ENCODE measurements at places on chromosomes 13 and 19. TPM values are rescaled to one million over a fixed set of nuclear protein-coding genes. Genes with fewer than 3 reads are reported as not detected.

GRCh38 chr13:99758460-99759162, 213.0 kb downstream of the ZIC5 start:
- no peak for DNase-seq

GRCh38 chr19:45825917-45826893, 11.1 kb upstream of the RSPH6A start:
- no peak for DNase-seq

The C1QTNF9B gene
- total RNA-seq: not detected

- DNase-seq: no peak
Observed at GRCh38 chr13:112733112-112733511, 43.3 kb downstream of the ATP11A start.

DNA sequence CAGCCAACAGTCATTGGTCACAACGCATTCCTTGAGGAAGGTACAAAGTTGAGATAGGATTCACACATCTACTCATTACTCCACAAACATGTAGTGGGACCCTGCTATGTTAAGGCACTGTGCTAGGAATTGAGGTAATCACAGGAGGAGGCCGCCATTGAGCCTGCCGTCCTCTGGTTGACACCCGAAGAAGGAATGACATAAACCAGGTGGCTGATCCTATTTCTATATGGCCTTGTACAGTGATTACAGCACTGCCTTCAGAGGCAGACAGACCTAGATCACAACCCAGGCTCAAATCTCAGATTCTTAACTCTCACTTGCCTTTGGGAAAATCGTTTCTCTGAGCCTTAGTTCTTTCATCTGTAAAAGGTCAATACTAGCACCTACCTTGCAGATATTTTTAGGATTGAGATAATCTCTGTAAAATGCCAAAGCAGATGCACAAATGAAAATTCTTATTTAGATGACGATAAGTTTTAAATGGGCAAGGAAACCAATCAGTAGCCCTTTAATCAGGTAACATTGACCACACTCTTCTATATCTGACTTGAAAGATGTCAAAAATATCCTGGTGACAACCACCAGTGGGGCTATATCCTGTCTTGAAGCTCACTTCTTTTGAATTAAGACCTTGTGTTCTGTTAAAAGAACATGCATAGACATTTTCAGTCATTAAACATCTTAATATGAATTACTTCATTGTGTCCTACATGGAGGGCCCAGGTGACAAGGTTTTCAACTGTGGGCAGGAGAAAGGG, 251.6 kb downstream of the KCTD12 start:
- no peak for DNase-seq

- no peak for DNase-seq
Observed at GRCh38 chr13:107067381-107067780, 499.4 kb upstream of the ARGLU1 start.

- peak; percentile 27 for DNase-seq
Observed at GRCh38 chr13:24995225-24995804, 100.6 kb upstream of the PABPC3 start.

GRCh38 chr19:38663156-38663651, 15.8 kb downstream of the ACTN4 start:
- peak; percentile 55 for DNase-seq

DNA sequence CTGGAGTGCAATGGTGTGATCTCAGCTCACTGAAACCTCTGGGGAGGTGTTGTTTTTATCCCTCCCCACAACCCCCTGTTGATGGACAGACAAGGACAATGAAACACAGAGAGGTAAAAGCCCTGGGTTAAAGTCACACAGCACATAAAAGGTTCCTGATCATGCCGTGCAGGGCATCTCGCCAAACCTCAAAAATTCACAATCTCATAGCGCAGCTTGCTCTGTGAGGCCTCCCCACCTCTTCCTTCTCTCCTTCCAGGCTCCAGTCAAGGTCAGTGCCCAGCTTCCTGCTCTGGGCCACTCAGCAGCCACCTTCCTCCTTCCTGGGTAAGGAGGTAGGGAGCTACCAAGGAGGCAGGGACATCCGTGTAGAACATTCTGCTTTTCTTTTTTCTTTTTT, 2.3 kb downstream of the FUT2 start:
- DNase-seq: no peak

The KLK2 gene
- not detected for total RNA-seq

DNA sequence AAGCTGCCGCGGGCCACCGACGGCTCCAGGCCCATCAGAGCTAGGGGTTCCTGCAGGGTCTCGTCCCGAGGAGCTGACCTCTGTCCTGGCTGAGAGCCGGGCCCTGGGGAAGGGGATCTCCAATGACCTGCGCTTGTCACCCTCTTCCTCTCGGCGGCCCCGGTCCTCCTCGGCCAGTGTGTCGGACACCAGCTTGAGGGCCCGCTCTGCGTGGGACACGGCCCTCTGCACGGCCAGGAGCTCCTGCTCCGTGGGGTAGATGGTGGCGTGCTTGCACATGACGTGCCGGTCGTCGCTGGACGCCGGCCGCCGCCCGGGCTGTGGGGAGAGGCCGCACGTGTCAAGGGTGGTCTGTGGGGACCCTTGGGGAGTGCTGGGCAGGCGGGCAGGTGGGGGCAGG, 32.7 kb upstream of the MATK start:
- DNase-seq: no peak

DNA sequence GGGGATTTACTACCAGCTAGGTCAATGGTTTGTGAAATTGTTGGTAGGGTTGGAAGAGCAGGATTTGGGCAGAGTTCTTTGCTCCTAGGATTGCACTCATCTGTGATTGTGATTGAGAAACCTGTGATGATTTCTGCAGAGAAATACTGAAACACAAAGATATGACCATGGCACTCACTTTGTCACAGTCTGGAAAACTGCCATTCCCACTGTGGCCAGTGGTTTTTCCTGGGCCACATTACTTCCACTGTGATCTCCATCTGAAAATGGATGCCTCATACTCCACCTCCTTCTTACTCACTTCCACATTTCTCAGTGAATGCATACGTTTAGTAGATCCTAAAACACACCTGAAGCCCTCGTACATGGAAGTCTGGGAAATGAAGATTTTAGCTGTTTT, 593.2 kb downstream of the LMO7 start:
- DNase-seq: no peak

DNA sequence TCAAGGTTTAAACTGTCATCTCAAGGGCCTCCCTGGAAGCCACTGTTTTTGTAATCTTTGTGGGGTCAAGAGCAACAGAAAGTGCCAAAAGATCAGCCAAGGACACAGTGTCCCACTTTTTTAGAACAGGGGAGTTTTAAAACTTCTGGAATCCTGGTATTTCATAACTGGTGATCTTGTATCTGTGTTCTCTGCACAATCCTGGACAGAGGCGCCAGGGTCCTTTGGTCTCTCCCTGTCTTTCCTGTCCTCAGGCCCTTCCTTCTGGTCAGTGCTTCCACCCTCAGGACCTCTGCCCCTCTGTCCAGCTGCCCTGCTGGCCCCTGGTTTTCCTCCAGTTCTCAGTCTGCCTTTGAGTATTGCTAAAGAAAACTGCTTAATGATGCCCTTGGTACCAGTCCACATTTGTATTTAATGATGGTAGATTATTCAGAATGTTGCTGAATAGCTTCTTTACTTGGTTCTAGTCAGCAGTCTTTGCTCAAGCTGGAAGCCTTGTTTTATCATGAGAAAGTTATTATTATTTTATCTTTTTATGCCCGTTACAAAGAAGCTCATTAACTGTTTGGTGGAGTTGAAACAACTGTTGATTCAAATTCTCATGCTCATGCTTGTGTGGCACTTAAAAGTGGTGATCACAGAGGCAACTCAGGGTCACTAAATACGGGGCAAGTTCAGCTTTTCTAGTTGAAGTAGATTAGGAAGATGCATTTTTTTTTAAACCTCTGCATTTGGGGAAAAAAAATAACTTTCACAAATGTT, 47.5 kb downstream of the WASF3 start:
- peak; percentile 67 for DNase-seq

DNA sequence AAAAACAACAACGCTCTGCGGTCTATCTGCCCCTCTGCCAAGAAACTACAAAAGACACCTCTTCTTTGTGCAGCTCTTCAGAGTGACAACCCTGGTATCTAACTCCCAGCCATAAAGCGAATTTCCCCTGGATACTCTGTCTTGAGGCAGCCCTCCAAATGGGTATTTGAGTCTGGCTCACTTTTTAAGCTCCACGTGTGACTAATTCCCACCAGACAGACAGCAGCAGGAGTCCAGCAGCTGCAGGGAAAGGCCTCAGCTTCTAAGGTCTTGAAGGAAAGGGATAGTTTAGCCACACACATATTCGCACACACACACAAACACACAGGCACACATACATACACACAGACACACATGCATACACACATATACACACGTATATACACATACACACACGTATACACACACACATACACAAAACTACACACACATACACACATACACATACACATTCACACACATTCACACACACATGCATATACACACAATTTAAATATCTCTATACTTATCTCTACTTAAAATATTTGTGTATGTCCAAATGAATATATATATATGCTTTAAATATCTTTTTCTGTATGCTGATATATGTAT, 188.8 kb downstream of the TSHZ3 start:
- DNase-seq: no peak

The CD209 gene
- total RNA-seq: 9.1 TPM

DNA sequence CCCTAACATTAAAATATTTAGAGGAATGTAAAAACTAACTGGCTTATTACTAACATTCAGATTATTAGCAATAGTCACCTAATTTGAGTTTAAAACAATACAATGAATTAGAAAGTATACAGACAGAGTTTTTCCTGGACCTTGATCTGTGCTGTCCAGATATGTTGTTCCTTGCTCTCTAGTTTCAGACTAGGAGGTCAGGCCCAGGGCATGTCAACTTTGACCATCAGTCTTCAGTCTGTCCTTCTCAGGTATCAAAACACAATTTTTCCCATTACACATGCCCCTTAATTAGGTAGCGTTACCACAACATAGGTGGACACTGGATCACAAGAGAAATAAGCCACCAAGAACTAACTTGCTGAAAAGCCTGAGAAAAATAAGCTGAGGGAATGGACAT, 197.0 kb downstream of the MAB21L1 start:
- DNase-seq: no peak

The ZNF497 gene
- 0.33 TPM for total RNA-seq

GRCh38 chr13:35716186-35716585, 239.7 kb upstream of the MAB21L1 start:
- no peak for DNase-seq

DNA sequence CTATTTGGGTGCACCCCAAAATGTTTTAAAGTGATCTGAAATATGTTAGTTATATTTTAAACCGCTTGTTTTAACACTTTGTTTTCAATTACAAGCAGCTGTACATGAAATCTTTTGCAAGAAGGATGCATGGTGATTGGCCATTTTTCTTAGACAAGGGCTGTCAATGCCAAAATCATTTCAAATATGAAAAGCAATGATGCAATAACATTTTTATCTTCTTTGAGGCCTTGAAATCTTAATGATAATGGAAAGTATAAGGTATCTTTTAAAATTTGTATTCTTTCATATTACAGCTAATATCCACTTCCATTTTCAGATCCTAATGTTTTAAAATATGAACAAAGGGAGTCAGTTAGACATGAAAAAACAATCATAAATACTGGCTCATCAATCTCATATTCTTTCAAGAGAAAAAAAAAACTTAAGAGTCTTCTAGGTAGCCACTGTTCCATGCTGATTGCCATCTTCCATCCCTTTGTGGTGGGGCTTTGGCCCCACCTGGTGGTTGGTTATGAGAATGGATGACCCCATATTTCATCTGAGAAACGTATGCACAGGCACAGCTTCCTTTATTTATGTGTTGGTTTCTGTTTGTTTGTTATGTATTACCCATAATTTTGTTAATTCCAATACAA, 330.3 kb upstream of the MIR17HG start:
- DNase-seq: peak; percentile 45

- DNase-seq: no peak
Observed at GRCh38 chr13:73259061-73260017, 200.5 kb downstream of the KLF5 start.

- DNase-seq: peak; percentile 47
Observed at GRCh38 chr13:29934531-29935308, 84.3 kb upstream of the UBL3 start.

The PEG3 gene
- 16.1 TPM for total RNA-seq

DNA sequence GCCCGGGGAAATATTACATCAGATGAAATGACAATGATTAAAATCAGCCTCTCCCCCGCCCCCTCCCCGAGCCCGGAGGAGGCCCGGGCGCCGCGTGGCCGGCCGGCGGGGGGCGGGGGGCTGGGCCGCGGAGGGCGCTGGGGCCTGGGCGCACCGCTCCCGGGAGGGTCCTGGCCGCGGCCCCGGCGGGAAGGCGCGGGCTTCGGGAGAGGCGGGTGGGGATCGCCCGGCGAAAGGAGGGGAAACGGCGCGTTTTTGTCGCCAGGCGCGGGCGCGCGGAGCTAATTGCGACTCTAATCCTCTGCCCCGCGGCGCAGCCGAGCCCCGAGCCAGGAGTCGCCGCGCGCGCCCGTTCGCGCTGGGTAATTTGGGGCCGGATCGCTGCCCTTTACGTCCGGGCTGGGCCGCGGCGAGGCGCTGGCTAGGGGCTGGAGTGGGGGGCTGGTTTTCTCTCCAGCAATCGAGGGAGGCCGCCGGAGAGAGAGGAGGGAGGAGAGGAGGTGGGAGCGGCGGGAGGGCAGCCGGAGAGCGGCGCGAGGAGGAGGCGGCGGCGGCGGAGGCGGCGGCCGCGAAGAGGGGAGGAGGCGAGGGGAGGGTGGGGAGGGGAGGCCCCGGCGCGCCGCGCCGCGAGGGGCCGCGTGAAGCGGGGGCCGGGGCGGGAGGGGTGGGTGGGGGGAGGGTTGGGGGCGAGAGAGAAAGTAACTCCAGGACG, at the start of gene KCTD15:
TSS of gene KCTD15 (plus strand) at position 707 of the 712 bp plus-strand sequence. CDS start 3,585 bp downstream, outside the sequence.
- DNase-seq: peak; percentile 58

DNA sequence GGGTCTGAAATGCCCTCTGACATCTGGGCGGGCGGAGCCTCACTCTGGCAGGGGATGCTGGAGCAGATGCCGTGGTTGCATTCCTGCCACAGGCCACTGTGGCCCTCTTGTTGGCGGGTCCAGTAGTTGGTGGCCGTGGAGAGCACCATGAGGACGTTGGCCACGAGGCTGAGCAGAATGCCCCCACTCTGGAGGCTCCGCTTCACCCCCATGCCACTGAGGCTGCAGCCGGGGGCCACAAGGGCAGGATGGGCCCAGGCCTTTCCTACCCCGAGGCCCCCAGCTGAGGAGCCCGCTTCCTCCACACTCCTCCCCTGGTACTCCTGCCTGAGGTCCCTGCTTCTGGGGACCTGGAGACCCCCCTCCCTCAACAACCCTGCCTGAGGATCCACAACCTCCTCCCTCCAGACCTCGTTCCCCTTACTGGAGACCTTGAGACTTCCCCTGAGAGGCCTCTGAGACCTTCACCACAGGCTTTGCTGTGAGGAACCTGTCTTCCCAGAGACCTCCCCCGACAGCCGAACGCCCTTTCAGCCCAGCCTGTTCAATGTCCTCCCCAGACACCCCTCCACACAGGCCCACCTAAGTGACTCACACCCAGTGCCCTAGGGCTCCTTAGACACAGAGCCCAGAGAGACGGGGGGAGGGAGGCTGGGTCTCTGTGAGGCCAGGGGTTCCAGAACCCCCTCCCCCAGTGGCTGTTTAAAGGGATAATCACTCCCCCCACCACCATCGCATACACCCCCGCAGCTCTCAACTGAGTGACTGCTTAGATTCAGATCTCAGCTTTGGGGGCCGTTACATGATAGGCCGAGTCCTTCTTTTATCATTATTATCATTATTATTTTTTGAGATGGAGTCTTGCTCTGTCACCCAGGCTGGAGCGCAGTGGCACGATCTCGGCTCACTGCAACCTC, at the start of gene CLDND2:
TSS of gene CLDND2 (minus strand) at position 638 of the 917 bp plus-strand sequence. CDS start at position 212, 426 bp downstream.
- DNase-seq: no peak

GRCh38 chr19:56252699-56253422, 19.7 kb upstream of the EDDM13 start:
- peak; percentile 87 for DNase-seq

- no peak for DNase-seq
Observed at GRCh38 chr19:44939668-44940067, 2.4 kb upstream of the APOC4 start.

GRCh38 chr19:54594737-54595136, 1.3 kb downstream of the LILRA1 start:
- no peak for DNase-seq

All from right cardiac atrium (tissue), 5 donors.